Panc1 (cell line): ENCODE measurements at places on chromosomes 11 and 22. TPM values are rescaled to one million over a fixed set of nuclear protein-coding genes. Genes with fewer than 3 reads are reported as not detected.

The CTSC gene
- 80.2 TPM for total RNA-seq

- DNase-seq, result no peak
- H3K4me1 ChIP-seq, result no peaks in the 10 kb centered on the region
- H3K27ac ChIP-seq, result no peak overlapping the region
- no peaks in the 10 kb centered on the region for H3K36me3 ChIP-seq
- no peaks in the 10 kb centered on the region for H3K27me3 ChIP-seq
- no peak overlapping the region for H3K4me3 ChIP-seq
These were observed 55.0 kb upstream of the ZC3H12C start for GRCh38 chr11:110038201-110038600.

The KLHDC7B gene
- total RNA-seq, result 1.8 TPM

DNA sequence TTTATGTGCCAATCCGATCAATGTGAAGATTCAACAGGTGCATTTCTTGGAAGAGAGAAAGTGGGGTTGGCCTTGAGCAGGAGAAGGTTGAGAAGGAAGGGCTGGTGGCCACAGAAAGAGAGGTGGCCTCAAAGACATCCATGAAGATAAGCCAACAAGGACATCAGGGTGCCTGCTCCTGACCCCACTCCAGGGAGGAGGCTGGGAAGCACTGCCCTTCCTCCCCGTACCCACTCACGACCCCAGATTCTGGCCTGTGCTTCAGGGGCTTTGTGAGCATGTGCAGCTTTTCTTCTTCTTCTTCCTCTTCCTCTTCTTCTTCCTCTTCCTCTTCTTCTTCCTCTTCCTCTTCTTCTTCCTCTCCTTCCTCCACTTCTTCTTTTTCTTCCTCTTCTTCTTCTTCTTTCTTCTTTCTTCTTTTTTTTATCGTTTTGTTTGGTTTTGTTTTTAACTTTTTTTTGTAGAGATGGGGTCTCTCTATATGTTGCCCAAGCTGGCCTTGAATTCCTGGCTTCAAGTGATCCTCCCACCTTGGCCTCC is 30.3 kb downstream of the DKK3 start:
- H3K4me3 ChIP-seq, result no peak overlapping the region
- no peak for DNase-seq
- H3K27me3 ChIP-seq, result no peaks in the 10 kb centered on the region

DNA sequence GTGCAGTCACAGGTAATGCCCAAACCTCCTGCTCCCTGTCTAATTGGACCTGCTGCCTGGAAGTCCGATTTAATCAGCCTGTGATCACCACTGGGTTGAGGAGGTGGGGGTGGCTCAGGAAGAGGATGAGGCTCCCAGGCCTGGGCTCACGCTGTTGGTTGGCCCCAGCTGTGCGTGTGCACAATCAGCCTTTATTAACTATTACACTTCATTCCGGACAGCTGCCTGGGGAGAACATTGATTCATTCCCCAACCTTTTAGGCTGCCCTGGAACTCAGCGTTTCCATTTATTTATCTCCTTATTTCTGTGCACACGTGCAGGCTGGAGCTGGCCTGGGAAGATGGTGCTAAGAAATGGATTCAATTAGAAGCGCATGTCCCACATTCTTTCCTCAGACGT is 123.4 kb downstream of the DSCAML1 start:
- no peaks in the 10 kb centered on the region for H3K4me1 ChIP-seq
- no peak overlapping the region for H3K4me3 ChIP-seq
- DNase-seq, result no peak
- no peaks in the 10 kb centered on the region for H3K36me3 ChIP-seq

The CFAP300 gene
- 6.4 TPM for total RNA-seq

GRCh38 chr22:31085928-31086327 is 4.8 kb downstream of the SMTN start:
- DNase-seq, result no peak
- H3K4me1 ChIP-seq, result peaks cover 16% of the 10 kb centered on the region
- H3K36me3 ChIP-seq, result peaks cover 5% of the 10 kb centered on the region; the same call in 1 of the 2 replicates
- H3K27ac ChIP-seq, result peak overlapping the region; percentile 91; the same call in 1 of the 2 replicates

- no peaks in the 10 kb centered on the region for H3K4me1 ChIP-seq
- no peaks in the 10 kb centered on the region for H3K36me3 ChIP-seq
- H3K27ac ChIP-seq, result no peak overlapping the region
These were observed 91.5 kb downstream of the NECTIN1 start for GRCh38 chr11:119637481-119637880.

GRCh38 chr11:93481696-93482095 is 61.5 kb downstream of the SMCO4 start:
- H3K27ac ChIP-seq, result no peak overlapping the region
- no peak overlapping the region for H3K4me3 ChIP-seq
- no peaks in the 10 kb centered on the region for H3K27me3 ChIP-seq

DNA sequence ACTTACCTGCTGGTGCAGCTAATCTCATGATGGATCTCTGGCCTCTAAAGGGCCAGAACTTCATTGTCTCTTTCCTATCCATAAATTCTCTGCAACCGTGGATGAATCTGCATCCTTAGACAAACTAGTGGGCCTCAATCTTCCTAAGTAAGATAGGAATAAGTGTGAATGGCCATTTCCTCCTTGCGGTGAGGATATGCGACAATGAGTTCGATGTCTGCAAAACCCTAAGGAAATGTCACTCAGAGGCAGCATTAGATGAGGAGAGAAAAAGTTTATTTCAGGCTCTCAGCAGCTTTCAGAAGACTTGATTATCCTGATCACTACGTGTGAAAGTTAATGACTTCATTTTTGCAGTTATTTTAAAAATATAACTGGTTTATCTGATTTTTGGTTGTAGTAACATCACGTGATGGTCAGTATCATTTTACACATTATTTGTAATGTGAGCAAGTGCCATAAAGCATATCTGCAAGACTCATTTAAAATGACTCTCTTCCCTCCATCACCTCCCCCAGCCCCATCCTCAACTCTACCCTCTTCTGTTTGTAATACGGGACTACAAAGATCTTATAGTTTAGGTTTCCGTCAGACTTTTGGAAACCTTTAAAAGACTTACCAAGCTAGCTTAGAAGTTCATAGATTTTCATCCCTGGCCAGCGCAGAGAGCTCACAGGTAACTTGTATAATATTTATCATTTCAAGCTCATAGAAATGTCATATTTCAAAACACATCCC is 10.2 kb downstream of the GRAP2 start:
- H3K4me1 ChIP-seq, result no peaks in the 10 kb centered on the region
- DNase-seq, result no peak
- peaks cover 3% of the 10 kb centered on the region; the same call in 1 of the 2 replicates for H3K27me3 ChIP-seq
- no peak overlapping the region for H3K4me3 ChIP-seq
- H3K36me3 ChIP-seq, result no peaks in the 10 kb centered on the region

DNA sequence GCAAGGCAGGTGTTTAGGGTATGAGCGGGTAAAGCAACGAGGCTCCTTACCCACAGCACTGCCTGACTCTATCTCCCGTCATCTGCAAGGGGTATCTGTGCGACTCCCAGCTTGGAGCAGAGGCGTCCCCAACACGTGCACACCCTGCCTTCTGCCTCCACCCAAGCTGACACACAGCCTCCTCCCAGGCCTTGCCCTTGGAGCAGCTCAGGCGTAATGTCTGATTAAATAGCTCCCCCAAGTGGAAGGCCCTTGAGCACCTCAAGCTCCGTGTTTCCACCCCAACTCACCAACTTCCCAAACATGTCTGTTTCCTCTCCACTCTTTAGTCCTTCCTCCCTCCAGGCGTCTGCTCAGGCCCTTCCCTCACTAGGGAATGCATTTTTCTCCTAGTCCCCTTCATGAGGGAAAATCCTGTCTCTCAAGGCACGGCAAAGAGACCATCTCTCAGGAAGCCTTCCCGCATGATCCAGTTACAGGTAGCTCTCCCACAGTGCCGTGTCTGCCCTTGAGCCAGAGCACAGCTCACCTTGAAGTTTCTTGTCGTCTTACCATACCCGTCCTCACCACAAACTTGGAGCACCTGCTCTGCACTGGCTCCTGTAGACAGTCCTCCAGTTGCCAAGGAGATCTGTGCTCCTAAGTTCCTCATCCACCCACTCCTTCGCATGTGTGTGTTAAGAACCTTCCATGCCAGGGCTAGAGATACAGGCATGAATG is 15.8 kb downstream of the CYB5R2 start:
- no peak overlapping the region for H3K27ac ChIP-seq
- no peaks in the 10 kb centered on the region for H3K36me3 ChIP-seq
- H3K4me1 ChIP-seq, result no peaks in the 10 kb centered on the region
- no peak overlapping the region for H3K4me3 ChIP-seq

GRCh38 chr11:78336877-78337553 is 80.6 kb downstream of the GAB2 start:
- H3K36me3 ChIP-seq, result no peaks in the 10 kb centered on the region
- H3K4me1 ChIP-seq, result no peaks in the 10 kb centered on the region
- H3K27ac ChIP-seq, result no peak overlapping the region
- H3K27me3 ChIP-seq, result no peaks in the 10 kb centered on the region
- DNase-seq, result no peak

The MAPK1 gene
- 122 TPM for total RNA-seq

DNA sequence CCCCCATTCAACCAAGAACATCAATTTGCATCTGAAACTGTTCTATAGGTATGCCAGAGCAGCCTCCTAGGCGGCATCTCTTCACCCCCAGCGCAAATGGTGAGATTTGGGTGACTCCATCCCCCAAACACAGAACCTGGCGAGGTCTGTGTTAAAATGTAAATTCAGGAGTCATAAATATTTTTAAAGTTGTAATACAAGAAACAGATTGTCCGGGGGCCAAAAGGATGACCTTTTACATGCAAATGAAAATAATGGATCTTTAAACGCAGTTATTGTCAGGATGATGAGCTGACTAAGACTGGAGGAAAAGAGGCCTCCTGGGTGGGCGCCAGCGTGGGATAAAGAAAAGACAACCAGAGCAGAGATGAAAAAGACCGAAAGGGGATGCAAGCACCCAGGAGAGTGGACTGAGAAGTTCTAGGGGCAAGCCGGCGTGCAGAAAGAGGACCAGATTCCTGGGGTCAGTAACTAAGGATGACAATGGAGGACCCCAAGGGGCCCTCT is 16.0 kb upstream of the ADA2 start:
- no peaks in the 10 kb centered on the region for H3K27me3 ChIP-seq
- no peaks in the 10 kb centered on the region for H3K4me1 ChIP-seq
- H3K4me3 ChIP-seq, result no peak overlapping the region
- DNase-seq, result no peak
- H3K36me3 ChIP-seq, result no peaks in the 10 kb centered on the region

The SNX19 gene
- total RNA-seq, result 79.3 TPM

DNA sequence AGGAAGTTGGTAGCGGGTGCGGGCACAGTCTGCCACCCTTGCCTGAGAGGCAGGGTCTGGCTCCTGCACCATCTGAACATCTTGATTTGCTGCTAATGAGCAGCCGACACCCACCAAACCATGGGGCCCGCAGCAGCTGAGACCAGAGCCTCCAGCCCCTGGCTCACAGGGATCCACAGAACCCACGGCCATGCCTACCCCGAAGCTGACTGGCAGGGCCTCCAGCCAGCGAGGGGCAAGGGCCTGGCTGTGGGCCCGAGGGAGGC is 171.5 kb upstream of the NTM start:
- no peaks in the 10 kb centered on the region for H3K4me1 ChIP-seq
- peaks cover 17% of the 10 kb centered on the region for H3K27me3 ChIP-seq
- H3K27ac ChIP-seq, result no peak overlapping the region
- H3K36me3 ChIP-seq, result no peaks in the 10 kb centered on the region; the same call in 1 of the 2 replicates
- no peak for DNase-seq

- H3K36me3 ChIP-seq, result no peaks in the 10 kb centered on the region
- H3K27me3 ChIP-seq, result peaks cover 14% of the 10 kb centered on the region
- no peak overlapping the region for H3K4me3 ChIP-seq
- no peak overlapping the region for H3K27ac ChIP-seq
These were observed 163.2 kb downstream of the FEZ1 start for GRCh38 chr11:125332821-125333220.

- peaks cover 2% of the 10 kb centered on the region; the same call in 1 of the 2 replicates for H3K4me1 ChIP-seq
- no peaks in the 10 kb centered on the region for H3K27me3 ChIP-seq
- no peak overlapping the region for H3K27ac ChIP-seq
- H3K4me3 ChIP-seq, result no peak overlapping the region
- DNase-seq, result no peak
- no peaks in the 10 kb centered on the region for H3K36me3 ChIP-seq
These were observed 4.7 kb upstream of the KDELR3 start for GRCh38 chr22:38462960-38463784.

- H3K4me1 ChIP-seq, result peaks cover 17% of the 10 kb centered on the region
- peaks cover 5% of the 10 kb centered on the region; the same call in 1 of the 2 replicates for H3K36me3 ChIP-seq
- peak overlapping the region; percentile 99 for H3K27ac ChIP-seq
These were observed 1.1 kb upstream of the DDX6 start for GRCh38 chr11:118791961-118792569.

DNA sequence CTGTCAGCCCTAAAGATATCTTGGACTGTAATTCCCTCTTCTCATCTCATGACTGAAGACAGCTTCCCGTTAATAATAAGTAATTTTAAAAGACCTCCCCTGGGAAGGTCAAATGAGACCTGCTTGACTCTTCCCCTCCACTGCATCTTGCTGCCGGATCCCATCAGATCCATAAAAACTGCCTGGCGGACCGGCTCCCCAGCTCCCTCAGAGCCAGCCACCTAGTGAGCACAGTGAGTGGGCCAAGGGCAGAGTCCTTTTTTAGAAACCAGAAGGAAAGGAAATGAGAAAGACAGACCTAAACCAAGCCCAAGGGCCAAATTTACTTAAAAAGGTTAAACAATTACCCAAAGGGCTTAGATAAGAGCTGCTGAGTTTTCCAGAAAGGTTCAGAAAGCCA is 595.3 kb downstream of the OPCML start:
- no peak overlapping the region for H3K4me3 ChIP-seq
- no peaks in the 10 kb centered on the region for H3K4me1 ChIP-seq
- H3K27me3 ChIP-seq, result peaks cover 4% of the 10 kb centered on the region; the same call in 1 of the 2 replicates
- no peak overlapping the region for H3K27ac ChIP-seq
- H3K36me3 ChIP-seq, result no peaks in the 10 kb centered on the region
- DNase-seq, result no peak

GRCh38 chr11:33617672-33618350 is 82.8 kb downstream of the C11orf91 start:
- no peak for DNase-seq
- peaks cover 2% of the 10 kb centered on the region; the same call in 1 of the 2 replicates for H3K4me1 ChIP-seq
- H3K27me3 ChIP-seq, result no peaks in the 10 kb centered on the region
- no peak overlapping the region for H3K4me3 ChIP-seq
- H3K36me3 ChIP-seq, result no peaks in the 10 kb centered on the region

DNA sequence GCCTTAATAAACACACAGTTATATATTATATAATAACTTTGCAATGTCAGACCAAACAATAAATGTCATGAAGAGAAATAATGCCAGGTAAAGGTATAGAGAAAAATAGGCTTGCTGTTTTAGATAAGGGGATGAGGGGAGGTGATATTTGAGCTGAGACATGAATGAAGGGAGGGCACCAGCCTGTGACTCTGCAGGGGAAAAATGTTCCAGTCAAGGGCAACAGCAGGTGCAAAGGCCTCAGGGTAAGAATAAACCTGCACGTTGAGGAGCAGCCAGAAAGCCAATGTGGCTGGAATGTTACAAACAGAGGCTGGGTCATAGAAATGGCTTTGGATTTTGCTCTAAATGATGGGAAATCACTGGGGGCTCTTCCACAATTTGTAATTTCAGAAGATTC is 519.6 kb downstream of the SOX6 start:
- no peaks in the 10 kb centered on the region for H3K4me1 ChIP-seq
- H3K27me3 ChIP-seq, result no peaks in the 10 kb centered on the region
- H3K4me3 ChIP-seq, result no peak overlapping the region
- H3K36me3 ChIP-seq, result no peaks in the 10 kb centered on the region
- no peak overlapping the region for H3K27ac ChIP-seq
- no peak for DNase-seq

The CRYBB3 gene
- 0.67 TPM for total RNA-seq
